ENCODE measurements at places on chromosomes 1 and 21.

GRCh38 chr21:34986561-34987500 is 62.3 kb downstream of the RUNX1 start:
- peak; percentile 91 for DNase-seq

DNA sequence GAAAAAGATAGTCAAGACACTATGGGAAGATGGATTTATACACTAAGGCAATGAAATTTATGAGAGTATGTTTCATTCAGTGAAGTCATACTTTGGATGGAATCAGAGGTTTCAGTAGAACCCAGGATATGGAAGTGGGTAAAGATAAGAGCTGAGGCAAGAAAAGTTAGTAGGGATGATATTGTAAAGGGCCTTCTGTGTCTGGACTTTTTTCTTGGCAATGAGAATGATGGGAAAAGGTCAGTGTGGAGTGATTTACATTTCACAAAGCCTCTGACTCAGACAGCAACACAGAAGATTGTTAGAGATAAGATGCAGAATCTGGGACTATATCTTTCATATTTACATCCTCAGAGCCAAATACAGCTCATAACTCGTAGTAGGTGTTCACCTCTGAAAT is 32.1 kb downstream of the SH3BGR start:
- DNase-seq: peak; percentile 54

GRCh38 chr1:117301901-117302300 is 65.3 kb upstream of the MAN1A2 start:
- DNase-seq: no peak

DNA sequence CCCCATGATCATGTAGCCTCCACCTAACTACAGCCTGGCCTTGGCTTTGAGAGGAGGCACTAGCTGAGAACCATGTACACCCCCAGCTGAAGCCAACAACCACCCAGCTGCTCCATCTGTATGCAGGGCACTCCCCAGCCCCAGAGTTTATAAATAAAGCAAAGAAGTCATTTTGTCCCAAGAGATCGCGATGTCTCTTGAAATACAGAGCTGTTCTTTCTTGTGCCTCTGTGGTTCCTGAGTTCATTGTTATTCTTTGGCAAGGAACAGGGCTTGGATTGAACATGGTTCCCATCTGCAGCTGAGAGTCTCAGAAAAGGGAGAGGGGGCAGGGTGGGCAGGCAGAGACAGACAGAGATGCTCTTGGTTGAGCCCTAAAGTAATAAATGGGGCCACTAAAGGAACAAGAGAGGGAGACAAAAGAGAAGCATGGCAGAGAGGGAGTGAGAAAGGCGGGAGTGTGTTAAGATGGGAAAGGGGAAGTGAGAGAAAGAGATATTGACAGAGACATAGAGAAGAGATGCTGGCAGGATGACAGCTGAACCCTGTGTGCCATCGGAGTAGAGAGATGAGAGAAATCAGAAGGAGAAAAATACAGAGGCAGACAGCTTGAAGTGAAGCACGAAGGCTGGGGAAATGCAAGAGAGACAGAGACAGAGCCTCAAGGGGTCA is 63.3 kb downstream of the TNR start:
- no peak for DNase-seq

DNA sequence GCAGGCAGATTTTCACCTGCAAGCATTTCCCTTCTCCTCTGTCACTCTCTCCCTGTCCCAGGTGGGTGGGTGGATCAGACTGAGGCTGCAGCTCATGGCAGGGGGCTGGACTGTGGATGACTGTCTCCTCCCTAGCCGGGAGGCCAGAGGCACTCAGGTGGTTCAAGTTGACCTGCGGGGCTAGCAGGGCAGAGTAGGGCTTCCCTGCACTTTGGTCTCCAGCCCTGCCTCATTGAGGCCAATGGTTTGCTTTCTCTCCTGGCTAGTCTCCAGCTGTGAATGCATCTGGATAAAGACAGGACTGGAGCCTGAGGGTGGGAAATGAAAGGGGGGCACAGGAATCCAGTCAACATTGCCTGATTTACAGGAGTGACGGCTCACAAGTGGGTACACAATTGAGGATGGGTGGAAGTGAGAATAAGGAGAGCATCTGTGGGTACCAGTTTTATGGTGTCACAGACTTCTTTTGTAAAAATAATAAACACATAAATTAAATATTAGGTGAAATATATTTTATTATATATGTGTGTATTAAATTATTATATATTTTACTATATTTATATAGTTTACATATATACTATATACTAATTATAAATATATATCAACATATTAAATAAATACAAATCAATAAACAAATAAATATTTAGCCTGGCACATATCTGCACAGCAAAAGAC is 25.6 kb downstream of the RUNX1 start:
- no peak for DNase-seq

DNA sequence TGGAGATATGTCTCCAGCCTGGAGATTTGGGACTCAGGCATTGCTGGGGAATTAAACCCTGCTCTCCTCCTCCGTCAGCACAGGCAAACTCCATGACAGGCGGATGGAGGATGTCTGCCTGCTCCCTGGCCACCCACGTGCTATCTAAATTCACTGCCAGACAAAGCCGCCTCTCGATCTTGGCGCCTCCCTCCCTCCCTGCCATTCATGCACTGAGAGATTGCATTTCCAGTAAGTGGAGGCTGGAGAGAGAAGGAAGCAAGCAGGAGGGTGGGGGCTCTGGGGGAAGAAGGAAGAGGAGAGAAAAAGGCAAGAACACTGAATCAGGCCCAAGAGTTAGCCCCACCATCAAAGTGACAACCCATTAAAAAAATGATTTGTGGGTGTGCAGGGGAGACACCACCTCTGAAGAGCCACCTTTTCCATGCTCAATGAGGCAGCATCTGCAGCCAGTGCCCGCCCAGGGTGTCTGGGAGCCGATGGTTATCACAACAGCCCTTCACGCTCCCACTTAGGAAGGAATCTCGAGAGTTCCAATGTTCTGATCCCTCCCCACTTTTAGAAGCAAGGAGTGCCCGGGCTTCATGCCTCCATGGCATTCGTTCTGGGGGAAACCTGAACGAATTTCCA is 183.0 kb downstream of the HIVEP3 start:
- no peak for DNase-seq

DNA sequence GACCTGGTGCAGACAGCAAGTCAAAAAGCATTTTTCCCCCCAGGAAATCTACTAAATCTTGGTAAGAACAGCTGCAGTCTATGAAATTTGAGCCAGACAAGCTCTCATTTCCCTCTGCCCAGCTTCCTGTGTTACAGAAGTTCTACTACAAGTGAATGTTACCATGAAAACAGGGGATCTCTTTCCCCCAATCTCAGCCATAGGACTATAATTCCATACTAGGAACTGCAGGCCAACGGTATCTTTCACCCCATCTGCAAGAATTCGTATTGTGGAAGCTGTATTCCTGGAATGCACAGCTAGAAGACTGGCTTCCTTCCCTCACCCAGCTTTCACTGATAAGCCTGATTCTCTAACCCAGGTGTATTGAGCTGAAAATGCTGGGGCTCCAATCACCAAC is 1655.4 kb downstream of the BRINP3 start:
- no peak for DNase-seq

DNA sequence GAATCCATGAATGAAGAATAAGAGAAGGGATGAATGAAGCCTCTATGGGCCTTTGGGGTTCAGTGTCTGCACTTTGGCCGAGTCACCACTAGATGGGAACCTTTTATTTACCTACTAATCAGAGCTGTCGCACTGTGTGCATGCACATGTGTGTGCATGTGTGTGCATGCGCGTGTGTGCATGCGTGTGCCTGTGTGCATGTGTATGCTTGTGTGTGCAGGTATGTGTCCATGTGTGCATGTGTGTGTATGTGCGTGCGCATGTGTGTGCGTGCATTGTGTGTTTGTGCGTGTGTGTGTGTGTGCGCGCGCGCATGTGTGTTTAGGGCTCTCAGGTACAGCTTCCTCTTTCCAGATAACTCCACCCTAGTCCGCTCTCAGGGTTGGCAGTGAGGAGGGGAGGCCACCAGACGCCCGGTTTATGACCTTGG is 20.4 kb upstream of the UBXN10 start:
- peak; percentile 21 for DNase-seq

DNA sequence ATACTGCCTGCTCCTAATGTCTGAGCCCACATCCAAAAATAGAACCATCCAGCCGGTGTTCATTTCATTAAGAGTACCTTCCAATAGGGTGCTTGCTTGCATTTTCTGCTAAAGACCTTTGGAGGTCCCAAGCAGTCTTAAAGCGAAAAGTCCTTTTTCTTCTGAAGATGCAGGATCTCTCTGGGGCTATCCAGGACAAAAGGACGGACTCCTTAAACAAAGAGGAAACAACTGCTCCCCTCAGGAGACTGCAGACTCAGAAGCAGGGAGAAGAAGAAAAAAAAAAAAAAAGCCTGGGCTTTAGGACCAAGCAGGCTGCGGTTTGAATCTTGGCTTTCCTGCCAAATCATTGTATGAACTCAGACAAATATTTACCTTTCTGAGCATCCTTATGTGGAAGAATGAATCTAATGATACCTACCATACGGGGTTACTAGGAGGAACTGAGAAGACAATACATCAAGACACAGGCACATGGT is 204.0 kb downstream of the PLPP3 start:
- no peak for DNase-seq

DNA sequence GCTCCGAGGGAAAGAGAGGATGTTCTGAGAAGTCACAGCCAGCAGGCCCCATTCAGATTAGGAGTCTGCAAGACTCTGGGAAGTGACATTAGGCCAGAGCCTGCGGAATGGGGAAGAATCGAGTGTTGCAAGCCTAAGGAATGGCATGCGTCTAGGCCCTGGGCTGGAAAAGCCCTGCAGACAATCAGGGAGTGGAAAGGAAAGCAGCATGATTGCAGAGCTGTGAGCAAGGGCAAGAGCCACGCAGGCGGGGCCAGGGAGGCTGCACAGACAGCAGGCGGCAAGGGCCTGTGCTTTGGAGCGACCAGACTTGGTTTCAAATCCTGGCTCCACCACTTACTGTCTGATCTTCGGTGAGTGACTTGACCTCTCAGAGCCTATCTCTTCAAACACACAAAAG is 118.2 kb downstream of the RRAGC start:
- DNase-seq: peak; percentile 12

DNA sequence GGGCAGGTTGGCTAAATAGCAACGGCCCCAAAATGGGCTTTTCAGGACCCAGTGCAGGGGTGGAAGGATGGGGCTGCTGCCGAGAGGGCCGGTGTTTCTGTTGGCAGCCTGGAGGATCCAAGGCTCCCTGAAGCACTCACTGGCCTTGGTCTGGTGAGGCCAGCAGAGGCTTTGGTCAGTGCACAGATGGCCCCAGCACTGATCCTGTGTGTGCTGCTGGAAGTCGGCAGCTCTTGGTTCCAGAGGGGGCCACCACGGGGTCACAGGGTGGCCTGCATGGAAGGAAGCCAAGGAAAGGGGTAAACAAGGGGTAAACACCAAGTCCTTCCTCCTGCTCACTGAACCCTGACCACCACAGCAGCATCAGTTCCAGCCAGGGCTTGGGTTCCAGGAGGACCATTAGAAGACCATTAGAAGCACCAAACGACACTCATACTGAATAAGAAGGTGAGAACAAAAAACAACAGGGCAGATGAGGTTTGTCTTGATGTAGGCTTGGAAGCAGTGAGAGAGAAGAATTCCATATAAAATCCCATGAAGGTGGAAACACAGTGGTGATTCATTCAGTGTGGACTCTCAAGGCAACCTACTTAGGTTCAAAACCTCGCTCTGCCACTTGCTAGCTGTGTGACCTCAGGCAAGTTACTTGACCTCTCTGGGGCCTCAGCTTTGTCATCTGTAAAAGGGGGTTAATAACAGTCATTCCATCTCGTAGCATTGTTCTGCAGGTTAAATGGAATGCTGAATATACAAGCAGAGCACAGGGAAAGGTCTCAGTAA is 184.5 kb downstream of the RUNX1 start:
- DNase-seq: no peak

DNA sequence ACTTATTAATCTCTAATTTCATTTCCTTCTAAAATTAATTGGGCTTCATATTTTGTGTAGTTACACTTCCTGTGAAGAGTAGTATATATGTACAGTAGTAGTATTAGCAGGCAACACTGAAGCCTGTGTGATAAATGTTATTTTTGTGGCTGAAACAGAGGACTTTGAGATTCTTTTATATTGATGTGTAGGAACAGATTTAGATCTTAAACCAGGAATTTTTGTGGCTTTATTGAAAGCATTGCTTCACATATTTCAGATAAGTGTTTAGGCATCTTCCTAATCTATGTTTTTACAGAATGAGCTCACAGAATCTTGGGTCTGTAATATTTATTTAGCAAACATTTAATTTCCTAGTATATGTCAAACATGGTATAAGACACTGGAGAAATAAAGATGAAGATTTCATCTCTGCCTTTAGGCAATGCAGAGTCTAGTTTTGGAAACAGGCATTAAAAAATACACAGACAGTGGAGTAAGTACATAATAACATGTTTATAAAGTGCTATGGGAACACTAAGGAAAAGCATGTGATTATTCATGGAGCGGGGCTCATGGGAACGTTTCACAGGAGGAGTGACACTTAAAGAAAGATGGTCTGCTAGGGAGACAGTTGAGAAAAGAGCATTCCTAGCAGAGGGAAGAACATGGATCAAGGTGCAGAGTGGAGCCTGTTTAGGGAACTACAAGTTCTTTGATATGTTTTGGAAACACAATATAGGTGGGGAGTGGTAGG is 52.7 kb downstream of the MIGA1 start:
- DNase-seq: peak; percentile 67

GRCh38 chr1:181202986-181203555 is 114.6 kb downstream of the IER5 start:
- no peak for DNase-seq

DNA sequence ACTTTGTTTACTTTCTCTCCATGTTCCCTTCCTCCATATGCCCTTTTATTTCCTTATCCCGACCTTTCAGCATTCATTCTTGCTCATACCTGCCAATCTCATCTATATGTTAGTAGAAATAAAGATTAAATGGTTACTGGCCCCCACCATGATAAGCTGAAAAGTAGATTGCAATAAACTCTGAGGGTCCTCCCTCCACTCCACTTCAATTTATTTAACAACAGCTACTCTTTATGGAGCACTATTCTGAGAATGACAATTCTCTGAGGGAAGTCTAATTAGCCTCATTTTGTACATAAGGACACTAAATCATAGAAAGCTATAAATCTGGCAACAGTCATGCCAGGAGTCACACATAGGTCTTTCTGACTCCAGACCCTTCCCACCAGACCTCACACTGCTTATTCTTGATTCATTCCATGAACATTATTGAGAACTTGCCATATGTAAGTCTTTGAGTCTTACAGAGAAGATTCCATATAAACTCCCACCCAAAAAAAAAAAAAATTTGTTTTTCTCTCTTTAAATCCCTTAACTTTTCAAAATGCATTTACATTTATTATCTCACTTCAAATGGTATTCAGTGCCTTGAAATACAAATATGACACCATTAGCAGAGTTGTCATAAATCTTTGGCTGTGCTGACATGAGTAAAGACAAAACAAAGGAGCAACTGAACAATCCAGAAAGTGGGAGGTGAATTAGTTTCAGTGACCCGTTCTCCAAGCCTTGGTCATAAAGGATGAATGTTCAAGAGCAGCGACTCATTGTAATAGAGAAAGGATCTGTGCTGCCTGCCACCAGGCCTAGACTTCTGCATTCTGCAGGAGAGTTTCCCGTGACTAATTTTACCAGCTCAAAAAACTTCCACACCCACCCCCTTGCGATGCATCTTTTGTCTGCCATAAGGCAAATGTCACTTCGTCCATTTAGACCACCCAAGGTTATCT is 28.5 kb downstream of the PALMD start:
- DNase-seq: no peak

All from brain microvascular endothelial cell (primary cell).